ENCODE measurements at places on chromosomes 12 and 14.
A peak's percentile ranks its signal among the peaks of the same experiment; 100 is the strongest.

GRCh38 chr14:88937706-88938105 is 113.3 kb downstream of the TTC8 start:
- no peak for DNase-seq

- no peak for DNase-seq
Measured at GRCh38 chr12:1056390-1056789, 65.4 kb downstream of the ERC1 start.

- no peak for DNase-seq
Measured at GRCh38 chr12:118520214-118521035, 144.1 kb downstream of the SUDS3 start.

DNA sequence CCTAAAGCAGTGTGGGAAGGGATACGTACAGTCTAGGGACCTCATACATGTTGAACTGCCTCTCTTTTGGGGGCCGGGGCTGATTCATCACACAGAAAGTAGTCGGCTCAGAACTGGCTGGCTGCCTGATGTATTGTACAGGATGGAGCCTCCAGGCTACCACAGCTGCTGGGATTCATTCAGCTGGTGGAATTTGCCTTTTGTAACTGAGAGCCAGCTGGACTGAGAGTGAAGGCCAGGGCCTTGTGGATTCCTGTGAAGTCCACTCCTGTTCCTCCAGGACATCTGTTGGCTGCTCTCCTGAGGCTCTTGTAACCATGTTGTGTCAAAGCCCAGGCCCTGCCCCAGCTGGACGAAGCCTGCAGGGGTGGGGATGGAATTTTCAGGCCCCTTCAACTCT is 116.3 kb upstream of the PRICKLE1 start:
- DNase-seq: no peak

DNA sequence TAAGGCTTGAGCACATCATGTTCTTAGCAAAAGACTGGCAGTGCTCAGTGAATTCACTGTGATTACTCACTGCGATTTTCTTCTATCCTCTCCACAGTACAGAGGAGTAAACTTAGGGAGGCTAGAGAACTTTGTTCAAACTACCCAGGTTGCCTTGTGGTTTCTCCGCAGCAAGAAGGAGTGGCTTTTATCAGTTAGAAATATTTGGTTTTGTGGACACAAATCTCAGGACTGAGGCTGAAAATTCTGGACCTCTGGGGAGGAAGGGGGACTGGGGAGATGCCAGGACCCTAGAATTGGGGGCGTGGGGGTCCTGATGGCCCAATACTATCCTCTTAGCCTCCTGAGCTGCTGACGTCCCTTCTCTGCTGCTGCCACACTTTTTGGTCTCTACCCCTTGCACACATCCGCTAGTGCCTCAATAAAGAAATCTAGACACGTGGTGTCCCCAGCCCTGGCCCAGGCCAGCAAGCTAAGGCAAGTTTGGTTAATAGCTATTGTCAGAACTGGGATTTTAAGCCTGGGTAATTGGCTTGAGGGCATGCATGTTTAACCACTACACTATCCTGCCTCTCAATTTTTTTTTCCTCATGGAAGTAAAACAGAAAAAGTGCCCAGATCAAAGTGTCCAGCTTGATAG is 842 bp downstream of the OAS2 start:
- peak; percentile 31 for DNase-seq

GRCh38 chr14:45298423-45299117 is 45.6 kb upstream of the MIS18BP1 start:
- DNase-seq: no peak

- DNase-seq: no peak
Measured at GRCh38 chr12:116370004-116370404, 92.5 kb upstream of the MED13L start.

DNA sequence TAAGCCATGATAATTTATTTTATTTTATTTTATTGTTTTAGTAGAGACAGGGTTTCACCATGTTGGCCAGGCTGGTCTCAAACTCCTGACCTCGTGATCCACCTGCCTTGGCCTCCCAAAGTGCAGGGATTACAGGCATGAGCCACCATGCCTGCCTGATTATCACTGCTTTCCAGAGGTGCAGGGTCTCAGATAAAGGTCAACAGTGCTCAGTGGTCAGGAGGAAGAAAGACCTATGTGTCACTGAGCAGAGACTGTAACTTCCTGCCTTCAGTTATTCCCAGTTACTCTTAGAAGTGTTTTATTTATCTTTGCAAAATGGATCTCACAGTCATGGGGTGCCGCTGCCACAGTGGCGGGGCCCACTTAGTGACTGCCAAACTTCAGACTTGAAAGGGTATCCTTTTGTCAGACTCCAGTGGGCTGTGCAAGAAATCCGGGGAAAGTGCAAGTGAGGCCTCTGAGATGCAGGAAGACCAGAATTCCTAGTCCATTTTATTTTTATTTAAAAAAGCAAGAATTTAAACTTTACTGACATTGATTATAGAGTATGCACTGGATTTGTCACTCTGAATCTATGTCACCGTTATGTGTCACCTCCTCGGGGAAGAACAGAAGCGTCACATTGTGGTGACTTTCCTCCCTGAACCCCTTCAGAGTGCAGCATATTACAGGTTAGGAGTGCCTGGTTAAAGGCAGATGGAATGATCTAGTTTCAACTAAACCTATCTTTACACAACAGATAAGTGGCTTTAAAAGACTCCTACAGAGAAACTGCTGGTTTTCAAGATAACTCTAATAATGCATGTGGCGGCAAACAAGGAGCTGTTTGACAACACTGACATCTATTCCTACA is 59.1 kb upstream of the BICD1 start:
- DNase-seq: no peak

GRCh38 chr12:79227091-79227490 is 362.5 kb downstream of the SYT1 start:
- DNase-seq: no peak

GRCh38 chr12:122807651-122808050 is 27.6 kb upstream of the HIP1R start:
- no peak for DNase-seq

- DNase-seq: no peak
Measured at GRCh38 chr14:68544081-68544892, 248.6 kb downstream of the ZFP36L1 start.

DNA sequence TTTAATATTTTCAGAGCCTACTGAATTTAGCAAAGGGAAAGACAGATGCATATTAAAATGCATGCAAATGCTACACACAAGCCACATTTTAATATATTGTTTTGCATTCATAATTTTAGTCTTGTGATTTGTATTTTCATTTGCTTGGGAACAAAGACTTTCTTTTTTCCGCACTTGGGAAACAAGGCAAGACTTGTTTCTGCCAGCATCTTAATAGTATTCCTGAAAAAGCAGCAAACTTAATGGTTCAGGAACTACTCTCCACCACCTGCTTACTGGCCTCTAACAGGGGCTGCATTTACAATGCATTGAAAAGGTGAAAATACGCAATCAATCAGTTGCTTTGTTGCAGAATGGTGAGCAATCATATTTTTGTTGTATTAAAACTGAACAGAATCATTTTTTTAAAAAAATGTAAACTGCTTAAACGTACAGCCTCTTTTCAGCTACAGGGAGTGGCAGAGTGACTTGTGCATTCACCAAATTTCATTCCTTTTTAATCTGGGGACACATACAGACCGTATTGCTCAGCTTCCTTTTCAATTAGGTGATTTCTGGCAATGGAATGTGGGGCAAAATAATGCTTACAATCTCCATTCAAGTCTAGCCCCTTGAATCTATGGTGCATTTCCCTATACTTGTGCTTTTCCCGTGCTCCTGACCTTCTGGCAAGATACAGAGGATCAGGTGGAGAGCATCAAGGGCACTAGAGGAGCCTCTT is 144.1 kb upstream of the BTG1 start:
- no peak for DNase-seq

DNA sequence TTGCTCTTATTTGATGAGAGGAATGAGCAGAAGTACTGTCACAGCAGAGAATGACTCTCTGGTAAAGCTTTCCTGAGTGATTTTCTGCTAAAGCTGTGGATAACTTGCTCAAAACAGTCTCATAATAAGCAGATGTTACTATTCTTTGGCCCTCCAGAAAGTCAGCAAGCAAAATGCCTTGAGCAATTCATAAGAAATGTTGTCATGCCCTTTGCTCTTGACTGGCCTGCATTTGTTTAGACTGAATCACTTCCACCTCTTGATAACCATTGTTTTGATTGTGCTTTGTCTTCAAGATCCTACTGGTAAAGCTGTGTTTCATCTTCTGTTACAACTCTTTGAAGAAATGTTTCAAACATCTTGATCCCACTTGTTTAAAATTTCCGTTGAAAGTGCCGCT is 457.9 kb upstream of the FOXG1 start:
- no peak for DNase-seq

DNA sequence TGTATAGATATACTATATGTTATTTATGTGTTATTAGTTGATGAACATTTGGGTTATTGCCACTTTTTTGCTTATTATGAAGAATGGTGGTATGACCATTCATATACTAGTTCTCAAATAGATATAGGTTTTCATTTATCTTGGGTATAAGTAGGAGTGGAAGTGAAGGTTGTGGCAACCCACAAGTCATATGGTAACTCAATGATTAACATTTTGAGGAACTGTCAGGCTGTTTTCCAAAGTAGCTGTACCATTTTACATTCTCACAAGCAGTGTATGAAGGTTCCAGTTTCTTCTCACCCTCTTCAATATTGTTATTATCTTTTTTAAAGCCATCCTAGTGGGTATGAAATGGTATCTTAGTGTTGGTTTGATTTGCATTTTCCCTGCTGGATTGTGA is 19.0 kb upstream of the MSRB3 start:
- DNase-seq: no peak

GRCh38 chr14:102930753-102931579 is 8.5 kb downstream of the AMN start:
- DNase-seq: no peak

- no peak for DNase-seq
Measured at GRCh38 chr12:124527861-124528561, 39.4 kb downstream of the NCOR2 start.

GRCh38 chr12:90250766-90251165 is 542.1 kb upstream of the ATP2B1 start:
- no peak for DNase-seq

- no peak for DNase-seq
Measured at GRCh38 chr14:77046721-77047120, 18.2 kb upstream of the IRF2BPL start.

DNA sequence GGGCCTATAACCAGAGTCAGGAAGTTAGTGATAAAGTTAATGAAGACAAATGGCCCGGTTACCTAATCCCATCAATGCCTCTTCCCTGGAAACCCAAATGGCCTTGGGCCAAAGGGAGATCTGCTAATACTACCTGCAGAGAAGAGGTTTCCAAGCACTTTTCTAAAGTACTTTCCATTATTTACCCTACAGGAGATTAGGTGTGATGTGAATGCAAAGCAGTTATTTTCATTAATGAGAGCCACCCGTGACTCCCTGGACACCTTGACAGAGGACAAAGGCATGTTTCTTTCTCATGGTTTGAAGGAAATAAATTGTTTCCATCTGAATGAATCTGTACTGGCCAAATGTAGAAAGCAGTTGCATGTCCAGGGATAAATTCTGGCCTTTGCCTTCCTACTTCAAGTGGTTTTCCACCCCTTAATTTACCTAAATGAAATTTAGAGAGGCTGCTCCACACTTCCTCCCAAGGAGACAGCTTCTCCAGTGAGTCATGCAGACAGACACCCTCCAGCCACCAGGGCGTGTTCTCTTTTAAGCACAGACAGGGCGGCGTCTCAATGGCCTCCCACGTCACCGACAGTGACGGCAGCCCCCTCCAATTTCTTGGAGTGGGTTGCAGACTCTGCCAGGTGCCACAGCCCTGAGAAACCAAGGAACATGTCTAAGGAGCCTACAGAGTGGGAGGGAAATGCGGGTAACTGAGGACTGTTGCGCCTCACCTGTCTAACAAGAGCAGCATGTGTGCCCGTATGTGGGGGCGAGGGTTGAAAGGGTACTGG is 43.9 kb upstream of the GNPNAT1 start:
- no peak for DNase-seq

DNA sequence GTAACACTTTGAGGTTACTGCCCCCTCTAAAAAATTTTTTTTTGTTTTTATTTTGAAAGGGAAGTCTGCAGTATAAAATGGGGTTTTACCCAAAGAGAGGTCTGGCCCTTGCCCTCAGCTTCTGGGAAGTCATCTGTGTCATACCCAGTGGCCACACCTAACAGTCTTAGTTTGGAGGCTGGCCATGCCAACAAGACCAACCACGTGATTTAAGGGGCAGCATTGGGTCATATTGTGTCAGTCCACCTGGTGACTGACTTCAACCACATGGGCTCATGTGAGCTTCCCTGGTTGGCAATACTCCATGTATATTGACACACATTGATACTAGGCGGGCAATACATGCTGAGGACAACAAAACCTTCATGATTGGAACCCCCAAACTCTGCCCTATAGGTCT is 173.9 kb downstream of the GXYLT1 start:
- no peak for DNase-seq

DNA sequence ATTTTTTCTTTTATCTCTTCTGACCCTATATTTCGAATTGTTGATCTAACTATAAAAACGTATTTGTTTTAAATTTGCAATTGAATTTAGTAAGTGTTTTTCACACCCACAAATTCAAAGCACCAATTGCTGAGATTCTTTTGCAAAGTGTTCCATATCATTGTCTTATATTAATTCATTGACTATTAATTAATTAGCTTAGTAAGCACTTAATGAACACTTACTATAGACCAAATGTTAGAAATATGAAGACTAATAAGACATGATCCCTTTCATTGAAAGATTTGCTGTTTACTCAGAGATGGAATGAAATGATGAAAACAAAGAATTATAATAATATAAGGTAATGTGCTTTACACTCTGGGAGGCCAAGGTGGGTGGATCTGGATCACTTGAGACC is 14.2 kb downstream of the ANO4 start:
- DNase-seq: no peak

DNA sequence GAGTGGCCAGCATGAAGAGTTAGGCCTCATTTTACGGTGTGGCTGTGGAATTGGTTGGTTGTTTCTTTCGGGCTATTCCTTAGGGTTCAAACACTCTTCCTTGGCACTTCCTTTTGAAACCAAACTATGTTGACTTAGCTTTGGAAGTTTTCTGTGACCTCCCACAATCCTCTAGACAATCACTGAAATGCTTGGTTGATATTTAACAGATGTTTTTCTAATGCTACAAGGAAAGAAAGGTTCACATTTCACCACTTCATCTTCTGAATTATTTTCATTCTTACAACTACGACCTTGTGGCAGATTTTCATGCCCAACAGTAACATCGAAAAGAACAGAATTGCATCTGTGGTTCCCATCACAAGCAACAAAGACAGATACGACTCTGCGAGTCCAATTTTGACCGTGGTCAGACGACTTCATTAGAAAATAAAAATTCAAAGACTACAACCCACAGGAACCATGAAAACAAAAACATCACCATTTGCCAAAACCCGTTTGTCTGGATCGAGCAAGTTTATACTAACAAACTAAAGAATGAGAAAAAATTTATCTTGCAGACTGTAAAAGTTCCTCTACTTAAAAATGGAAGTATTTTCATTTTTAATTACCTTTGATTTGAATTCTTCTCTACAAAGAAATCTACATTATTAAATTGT is 16.9 kb downstream of the PRKAB1 start:
- no peak for DNase-seq

- no peak for DNase-seq
Measured at GRCh38 chr12:95390932-95391331, 83.0 kb upstream of the METAP2 start.
